Iris pigment epithelial cell (primary cell): ENCODE measurements at places on chromosomes 12 and 14.
A peak's percentile ranks its signal among the peaks of the same experiment; 100 is the strongest.

DNA sequence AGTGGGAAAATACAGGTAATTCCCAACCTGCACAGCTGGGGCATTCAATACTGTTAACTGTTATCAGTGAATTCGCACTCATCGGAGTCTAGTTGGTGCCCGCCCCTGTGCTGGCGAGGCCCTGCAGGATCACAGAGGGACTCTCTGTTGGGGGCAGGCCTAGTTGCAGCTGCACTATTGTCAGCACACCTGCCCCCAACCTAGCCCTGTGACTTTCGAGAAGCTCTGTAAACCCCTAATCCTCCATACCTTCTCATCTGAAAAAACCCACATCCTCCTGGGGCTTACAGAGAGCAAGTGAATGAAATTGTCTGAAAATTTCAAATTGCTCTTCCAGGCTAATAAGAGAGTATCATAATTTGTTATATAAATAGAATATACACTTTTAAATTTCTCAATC, 132.2 kb upstream of the NUDT4 start:
- DNase-seq = no peak

- peak; percentile 53 for DNase-seq
Observed at GRCh38 chr14:85093631-85094330, 436.2 kb upstream of the FLRT2 start.

- DNase-seq = peak; percentile 81
Observed at GRCh38 chr12:55930771-55931316, at the start of gene DGKA. TSS of gene DGKA (plus strand) at chr12:55931162. CDS start at chr12:55936504, 5,342 bp downstream.

- no peak for DNase-seq
Observed at GRCh38 chr14:31902002-31902401, 175.1 kb upstream of the ARHGAP5 start.

DNA sequence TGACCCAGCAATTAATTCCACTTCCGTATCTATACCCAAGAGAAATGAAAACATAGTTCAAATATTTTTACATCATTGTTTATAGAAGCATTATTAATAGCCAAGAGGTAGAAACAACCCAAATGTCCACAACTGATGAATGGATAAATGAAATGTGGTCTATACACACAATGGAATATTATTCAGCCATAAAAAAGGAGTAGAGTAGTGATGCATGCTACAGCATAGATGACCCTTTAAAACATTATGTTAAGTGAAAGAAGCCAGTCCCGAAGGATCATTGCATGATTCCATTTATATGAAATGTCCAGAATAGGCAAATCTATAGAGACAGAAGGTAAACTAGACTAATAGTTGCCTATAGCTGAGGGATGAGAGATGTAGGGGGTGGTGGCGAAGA, 29.3 kb downstream of the TGFB3 start:
- no peak for DNase-seq

DNA sequence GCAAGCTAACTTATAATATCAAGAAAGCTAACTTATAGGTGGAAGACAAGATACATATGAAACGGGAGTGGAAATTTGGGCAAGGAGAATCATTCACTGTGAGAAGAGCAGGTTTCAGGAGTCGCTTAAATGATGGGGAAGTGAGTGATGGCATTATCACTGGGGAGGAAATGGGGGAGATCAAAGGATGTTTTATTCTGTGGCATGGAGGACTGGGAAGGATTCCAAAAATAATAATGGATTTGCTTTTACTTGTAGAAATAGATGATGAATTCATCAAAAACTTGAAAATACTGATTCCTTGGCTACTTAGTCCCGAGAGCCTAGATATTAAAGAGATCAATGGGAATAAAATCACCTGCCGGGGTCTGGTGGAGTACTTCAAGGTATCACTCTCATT, 47.8 kb downstream of the SAV1 start:
- peak; percentile 56 for DNase-seq
